Retina (tissue), 1 donor: ENCODE measurements at places on chromosomes 11 and 22.

DNA sequence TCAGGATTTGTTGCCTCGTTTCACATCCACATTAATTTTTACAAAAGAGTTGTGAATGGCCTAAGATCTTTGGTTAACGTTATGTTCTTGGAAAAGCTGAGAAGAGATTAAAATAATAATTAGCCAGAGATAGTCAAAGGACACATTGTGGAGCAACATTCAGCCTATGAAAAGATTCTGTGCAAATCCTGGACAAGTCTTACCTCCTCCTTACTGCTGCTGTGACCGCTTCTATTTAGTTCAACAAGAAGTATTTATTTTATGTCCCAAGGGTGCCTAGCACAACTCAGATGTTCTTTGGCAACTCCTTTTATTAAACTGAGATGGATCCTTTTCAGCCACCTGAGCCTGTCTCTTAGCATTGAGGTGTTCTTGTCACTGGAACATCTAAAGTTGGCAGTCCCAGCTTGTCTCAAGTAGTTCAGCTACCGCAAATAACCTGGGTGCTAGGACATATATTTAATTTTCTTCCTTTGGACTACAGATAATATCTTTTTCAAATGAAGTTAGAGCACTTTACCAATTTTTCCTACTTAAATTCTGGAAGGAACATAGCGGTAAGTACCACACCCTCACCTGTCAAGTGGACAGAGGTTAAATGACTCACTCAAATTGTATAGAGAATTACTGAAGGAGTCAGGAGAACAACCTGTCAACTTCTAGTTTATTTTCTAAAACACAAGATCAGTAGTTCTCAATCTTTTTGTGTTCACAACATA lies 80.5 kb upstream of the CHRM4 start:
- no peak for DNase-seq

DNA sequence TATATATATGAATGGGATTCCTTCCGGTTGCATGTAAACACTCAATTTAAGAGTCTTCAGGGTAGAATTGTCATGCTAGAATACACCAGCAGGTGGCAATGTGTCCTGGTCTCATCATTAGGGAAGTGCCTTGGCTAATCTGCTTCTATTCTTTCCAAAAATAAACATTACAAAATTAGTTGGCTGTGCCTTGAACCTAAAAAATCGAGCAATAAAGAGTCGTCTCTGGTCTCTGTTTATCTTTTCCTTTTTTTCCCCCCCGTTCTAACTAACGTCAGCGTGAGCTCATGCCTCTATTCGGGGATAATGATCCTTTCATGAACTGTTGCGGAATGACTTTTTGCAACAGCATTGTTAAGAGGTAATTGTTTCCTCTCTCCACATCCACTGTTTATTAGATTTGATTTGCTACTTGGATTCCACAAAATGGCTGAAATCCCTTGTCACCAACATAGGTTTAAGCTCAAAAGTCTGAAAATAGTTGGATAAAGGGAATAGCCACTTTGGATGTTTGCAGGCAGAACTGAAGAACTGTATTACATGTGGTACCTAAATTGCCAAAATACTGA lies 1.2 kb upstream of the ARHGEF12 start:
- peak; percentile 77 for DNase-seq

DNA sequence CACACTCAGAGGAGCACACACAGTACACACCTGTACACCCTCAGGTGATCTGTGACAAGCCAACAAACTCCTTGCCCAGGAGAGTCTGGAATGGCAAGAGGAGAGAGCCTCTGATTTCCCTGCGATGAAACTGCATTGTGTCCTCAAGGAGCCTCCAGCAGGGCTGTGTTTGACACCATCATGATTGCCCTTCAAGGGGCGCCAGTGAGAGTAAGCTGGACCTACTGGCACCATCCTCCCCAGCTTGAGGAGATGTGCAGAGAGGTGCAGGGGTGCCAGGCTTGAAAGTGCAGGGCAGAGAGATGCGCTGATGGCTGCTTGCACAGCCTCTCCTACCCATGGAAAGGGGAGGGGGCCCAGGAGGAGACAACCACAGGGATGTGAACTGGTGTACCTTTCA lies 188.8 kb upstream of the CADM1 start:
- no peak for DNase-seq

DNA sequence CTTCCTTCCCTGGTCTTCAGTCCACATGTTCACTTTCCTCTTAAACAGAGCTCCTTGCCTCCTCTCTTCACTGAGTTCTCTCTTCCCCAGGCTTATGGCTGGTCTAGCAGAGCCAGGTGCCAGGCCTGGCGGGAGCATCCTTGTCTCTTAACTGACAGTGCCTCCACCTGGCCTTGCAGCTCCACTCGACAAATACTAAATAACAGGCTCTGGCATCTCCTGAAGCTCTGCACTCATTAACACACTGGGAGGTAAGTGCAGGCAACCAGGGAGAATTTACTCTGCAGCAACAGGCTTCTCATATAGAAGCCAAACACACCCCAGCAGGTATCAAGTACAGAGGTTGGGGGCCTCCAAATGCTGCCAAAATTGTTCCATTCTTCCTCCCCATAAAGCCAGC lies 438.1 kb downstream of the SOX6 start:
- DNase-seq, result no peak

GRCh38 chr11:1345737-1346513 lies 36.5 kb upstream of the TOLLIP start:
- DNase-seq, result no peak

GRCh38 chr22:45341498-45341897 lies 31.8 kb downstream of the FAM118A start:
- no peak for DNase-seq

DNA sequence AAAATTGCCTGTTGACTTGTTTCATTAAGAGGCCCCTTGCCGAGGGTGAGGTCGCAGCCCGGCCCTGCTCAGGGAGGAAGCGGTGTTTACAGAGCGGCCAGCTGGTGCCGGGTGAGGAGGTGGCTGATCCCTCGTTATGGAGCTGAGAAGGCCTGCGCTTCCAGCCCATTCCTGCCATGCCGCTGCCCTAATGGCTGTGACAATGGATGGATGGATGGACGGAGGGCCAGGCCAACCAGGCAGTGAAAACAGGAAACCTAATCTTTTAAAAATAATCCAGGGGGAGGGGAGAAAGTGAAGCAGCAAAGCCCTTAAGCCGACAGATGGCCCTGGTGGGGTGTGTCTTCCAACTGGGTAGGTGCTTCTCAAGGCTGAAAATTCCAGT lies 38.5 kb downstream of the BCR start:
- DNase-seq, result peak; percentile 71

- DNase-seq, result peak; percentile 60
Observed at GRCh38 chr11:119148720-119149017, 183 bp upstream of the ABCG4 start.

DNA sequence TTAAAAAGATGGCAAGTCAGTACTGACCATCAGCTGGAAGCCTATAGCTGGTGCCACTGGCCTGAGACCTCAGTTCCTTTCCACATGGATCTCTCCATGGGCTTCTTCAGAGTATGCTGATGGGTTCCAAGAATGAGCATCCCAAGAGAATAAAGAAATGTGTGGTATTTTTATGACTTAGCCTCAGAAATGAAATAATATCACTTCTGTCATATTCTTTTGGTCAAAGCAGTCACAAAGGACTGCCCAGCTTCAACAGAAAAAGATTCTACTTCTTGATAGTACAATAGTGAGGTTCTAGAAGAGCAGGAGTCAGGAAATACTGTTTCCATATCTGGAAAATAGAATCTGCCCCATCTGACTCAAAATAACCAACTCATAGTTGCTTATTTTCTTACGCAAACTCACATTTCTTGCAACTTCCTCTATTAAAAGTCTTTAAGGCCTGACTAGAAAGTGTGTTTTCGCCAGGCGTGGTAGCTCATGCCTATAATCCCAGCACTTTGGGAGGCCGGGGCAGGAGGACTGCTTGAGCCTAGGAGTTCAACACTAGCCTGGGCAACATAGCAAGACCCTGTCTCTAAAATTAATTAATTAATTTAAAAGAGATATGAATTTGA lies 116.9 kb downstream of the SIK3 start:
- no peak for DNase-seq

- DNase-seq, result no peak
Observed at GRCh38 chr11:129888451-129888850, 6.9 kb downstream of the NFRKB start.

- DNase-seq, result no peak
Observed at GRCh38 chr22:37519268-37520195, at the start of gene CARD10. Gene CARD10 (minus strand): TSS chr22:37519415. CDS start chr22:37519200, 215 bp downstream.

- no peak for DNase-seq
Observed at GRCh38 chr11:69848201-69848600, 29.0 kb upstream of the FGF3 start.

DNA sequence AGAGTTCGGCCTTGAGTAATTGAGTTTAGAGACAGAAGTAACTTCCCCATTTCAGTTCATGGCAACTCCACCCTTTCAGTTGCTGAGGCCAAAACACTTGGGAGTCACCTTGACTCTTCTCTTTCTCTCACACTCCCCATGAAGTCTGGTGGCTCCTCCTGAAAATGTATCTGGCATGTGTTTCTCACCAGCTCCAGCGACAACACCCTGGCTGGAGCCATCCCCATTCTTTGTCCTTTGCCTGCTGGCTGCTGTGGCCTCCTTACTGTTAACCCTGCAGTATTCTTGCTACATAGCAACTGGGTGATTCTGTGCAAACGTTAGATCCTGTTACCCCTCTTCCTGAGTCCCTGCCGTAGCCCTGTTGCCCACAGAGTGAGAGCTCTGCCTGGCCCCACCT lies 23.8 kb downstream of the SLC6A5 start:
- DNase-seq, result no peak

DNA sequence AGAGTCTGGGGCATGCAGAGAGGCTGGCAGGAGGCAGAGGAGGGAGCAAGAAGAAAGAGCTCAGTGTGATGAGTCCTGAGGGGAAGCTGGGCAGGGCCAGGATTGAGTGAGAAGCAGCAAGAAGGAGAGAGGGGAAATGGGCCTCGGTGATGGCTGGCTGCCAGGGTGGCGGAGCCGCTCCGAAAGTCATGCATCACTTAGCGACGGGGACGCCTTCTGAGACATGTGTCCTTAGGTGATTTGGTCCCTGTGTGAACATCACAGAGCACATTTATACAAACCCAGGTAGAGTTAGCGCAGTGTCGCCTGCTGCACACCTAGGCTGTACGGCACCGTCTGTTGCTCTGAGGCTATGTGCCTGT lies 15.1 kb downstream of the TBC1D22A start:
- DNase-seq, result no peak

- peak; percentile 71 for DNase-seq
Observed at GRCh38 chr11:130131961-130132850, 27.4 kb upstream of the ST14 start.

DNA sequence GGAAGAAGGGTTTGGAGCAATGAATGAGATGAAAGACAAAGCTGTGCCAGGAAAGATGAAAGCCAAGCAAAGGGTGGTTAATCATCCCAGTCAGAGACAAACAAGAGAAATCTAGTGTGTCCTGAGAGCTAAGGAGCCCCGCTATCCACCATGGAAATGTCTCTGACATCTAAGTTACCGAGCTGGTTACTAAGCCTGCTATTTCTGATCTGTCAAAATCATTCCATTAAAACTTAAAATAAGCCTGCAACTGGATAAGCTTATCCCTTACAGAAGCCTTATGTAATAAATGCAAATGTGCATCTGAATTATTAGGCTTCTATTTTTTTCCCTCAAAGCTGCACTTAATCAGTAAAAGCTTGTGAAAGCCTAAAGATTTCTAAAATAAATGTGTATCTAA lies 22.1 kb upstream of the SESN3 start:
- DNase-seq, result no peak

DNA sequence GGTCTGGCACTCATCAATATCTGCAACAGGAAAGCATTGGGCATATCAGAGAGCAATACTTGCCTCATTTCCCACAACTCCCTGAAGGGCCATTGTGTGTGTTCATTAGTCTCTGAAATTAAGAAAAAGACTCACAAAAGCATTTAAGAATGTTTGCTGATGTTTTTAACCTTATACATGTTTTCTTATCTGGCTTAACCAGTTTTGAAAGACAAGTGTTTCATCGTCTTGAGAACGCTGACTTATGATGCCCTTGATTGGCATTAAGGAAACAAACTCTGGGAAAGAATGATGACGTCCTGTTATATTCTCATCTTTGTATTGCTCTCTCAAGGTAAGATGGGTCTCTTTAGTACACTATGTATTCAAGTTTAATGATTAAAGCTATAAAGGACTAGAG lies 32.0 kb downstream of the SCUBE2 start:
- DNase-seq, result no peak

DNA sequence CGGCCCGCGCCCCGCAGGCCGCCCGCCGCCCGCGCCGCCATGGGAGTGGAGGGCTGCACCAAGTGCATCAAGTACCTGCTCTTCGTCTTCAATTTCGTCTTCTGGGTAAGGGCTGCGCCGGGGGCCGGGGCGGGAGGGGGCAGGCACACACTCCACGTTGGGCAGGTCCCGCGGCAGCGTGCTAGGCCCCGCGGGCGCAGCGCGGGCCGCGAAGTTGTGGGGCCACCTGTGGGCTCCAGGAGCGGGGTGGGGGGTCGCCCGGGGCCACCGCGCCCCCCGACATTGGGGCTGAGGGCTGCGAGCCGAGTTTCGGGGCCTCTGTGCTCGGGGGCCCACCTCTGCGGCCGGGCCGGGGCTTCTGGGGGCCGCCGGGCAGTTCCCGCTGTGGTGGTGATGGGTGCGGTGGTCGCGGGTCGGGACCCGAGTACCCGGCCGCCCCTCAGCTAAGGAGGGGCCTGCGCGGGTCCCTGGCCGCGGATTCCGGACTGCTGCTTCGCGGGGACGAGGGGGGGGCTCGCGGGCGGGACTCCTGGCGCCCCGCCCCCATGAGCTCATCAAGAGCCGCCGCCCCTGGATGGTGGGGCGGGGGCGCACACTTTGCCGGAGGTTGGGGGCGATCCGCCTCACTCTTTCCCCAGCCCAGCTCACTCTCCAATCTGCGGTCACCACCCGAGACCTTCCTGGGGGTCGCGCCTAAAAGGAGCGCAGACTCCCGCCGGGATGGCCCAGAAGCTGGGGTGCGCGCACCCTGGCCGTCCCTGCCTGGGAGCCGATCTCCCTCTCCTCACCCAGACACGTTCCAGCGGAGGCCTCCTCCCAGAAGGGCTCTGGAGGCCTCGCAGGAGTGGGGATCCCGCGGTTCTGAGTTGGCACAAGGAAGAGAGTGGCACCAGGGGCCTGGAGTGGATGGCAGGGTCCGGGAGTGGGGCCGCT lies 667 bp downstream of the CD81 start:
- DNase-seq, result peak; percentile 82
